Activated T-helper 9 cell treated with anti-CD3 and anti-CD28 coated beads, Interleukin-2, amount 50 U/mL, for 16 hours (primary cell): ENCODE measurements at places on chromosomes 1 and 21.

DNA sequence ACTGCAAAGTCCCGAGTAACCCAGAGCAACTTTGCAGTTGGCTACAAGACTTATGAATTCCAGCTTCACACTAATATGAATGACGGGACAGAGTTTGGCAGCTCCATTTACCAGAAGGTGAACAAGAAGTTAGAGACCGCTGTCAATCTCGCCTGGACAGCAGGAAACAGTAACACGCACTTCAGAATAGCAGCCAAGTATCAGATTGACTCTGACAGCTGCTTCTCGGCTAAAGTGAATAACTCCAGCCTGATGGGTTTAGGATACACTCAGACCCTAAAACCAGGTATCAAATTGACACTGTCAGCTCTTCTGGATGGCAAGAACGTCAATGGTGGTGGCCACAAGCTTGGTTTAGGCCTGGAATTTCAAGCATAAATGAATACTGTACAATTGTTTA lies 66.8 kb downstream of the ACBD6 start:
- no peak for DNase-seq

- no peak for DNase-seq
Observed at GRCh38 chr1:99680270-99680669, 34.4 kb downstream of the PALMD start.

DNA sequence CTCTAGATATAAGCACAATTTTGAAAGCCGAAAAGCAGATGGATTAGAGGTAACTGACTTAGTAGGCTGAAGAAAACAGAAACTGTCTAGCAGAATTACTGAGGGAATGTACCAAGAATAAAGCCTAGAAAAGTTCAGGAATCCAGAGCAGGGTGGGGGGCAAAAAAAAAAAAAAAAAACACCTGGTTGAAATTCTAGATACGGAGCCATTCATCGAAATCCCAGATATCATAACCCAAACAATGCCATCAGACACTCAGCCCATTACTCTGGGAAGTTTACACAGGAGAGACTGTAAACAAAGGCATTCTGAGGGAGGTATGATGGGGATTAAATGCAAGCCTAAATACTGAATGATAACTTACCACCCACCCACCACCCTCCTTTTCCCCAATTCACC lies 45.6 kb downstream of the ENAH start:
- DNase-seq: no peak

DNA sequence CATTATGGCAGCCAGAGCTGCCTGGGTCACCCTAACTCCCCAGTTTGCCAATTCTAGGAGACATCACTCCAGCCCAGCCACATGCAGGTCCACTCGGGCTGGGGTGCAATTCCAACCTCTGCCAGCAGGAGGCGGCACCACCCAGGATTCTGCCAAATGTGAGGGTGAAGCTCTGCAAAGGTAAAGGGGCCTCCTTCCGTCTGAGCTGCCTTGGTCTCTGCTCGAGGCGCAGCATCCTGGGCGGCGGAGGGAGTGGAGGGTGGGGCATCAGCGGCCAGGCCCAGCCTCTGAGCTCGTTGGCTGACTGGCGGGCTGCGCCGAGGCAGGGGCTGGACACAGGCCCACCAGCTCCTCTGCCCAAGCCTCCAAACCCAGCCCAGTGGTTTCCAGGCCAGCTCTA lies 63.8 kb downstream of the ARHGEF16 start:
- DNase-seq: no peak

- no peak for DNase-seq
Observed at GRCh38 chr1:32051706-32052105, 21.0 kb upstream of the TMEM39B start.

DNA sequence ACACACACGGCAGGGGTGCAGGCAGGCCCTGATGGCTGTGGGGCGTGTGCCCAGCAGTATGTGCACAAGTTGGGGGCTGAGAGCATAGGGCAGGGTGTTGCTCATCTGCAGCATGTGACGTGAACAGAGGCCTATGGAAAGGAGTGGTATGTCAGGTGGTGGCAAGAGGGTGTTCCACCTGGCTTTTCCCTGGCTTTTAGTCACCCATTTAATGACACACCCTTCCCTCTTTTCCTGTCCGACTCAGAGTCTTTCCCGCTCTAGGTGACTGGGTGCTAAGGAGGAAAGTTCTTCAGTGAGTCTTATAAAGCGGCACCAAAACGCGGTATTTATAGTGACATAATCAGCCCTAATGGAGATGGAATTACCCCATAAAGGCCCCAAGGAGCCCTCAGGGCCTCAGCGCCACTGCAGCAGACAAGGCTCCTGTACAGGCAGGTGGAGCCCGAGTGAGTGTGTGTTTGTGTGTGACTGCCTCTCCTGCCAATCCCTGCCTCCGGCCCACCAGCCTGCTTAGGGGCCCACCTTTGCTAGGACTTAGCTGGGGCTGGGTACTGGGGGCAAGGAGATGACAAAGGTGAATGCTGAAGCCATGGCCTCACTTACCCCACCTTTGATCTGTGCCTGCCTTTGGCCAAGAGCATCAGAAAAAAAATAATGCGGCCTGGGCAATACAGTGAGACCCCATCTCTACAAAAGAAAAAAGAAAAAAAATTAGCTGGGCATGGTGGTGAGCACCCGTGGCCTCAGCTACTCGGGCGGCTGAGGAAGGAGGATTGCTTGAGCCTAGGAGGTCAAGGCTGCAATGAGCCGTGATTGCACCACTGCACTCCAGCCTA lies 3.3 kb upstream of the EPHA2 start:
- DNase-seq: no peak

- no peak for DNase-seq
Observed at GRCh38 chr1:156238248-156238647, 3.7 kb upstream of the BGLAP start.

DNA sequence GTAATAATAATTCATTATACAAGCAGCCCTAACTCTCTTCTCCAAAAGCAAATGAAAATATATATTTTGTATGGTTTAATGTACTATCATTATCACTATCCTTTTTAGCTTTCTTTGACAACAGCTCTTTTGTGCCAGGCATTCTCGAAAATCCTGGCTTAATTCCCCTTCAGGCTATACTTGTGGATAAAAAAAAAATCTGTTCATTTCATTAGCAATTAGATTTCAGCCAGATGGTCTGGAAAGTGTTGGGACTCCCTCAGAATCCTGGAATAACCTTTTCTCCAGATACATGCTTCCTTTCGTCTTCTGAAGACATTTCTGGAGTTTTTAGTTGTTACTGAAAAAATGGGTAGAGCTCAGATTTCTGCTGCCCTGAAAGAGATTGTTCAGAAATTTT lies 83.4 kb upstream of the PLPPR4 start:
- DNase-seq: no peak
